Activated T-cell treated with anti-CD3 and anti-CD28 coated beads for 1 hour (primary cell): ENCODE measurements at places on chromosomes 11 and 22.

DNA sequence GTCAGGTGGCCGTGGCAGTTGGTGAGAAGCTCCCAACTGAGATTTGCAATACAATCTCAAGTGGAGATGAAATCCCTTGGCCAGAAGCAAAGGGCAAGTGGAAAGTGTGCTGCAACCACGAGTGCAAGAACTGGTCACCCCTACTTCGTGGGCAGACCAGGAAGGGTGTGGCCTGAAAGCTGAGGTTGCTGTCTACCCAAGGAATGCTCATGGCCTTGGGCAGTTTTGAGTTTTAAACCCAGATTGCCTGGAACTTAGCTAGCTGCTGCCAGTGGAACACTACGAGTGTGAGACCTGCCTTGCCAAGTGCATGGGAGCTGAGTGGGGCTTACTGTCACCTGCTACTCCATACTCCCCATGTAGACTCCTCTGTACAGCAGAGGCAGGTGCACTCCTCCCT is 113.3 kb upstream of the FAT3 start:
- no peak for DNase-seq

DNA sequence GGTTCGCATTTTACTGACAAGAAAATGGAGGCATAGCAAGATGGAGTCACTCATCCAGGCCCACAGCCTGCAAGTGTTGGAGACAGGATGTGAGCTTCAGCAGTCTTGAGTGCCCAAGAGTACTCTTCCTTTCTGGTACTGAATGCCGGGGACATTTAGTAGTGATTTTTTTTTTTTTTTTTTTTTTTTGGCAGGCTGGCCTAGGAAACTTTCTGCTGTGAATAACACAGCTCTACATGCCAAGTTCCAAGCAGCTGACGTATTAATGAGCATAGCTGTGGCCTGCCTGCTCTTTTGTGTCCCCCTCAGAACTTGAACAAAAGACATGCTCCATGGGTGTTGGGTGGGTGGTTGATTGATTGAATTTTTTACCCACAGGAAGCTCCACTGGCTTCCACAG is 195.5 kb upstream of the CADM1 start:
- DNase-seq = no peak

GRCh38 chr11:133714471-133715375 is 130.6 kb downstream of the SPATA19 start:
- DNase-seq = no peak

DNA sequence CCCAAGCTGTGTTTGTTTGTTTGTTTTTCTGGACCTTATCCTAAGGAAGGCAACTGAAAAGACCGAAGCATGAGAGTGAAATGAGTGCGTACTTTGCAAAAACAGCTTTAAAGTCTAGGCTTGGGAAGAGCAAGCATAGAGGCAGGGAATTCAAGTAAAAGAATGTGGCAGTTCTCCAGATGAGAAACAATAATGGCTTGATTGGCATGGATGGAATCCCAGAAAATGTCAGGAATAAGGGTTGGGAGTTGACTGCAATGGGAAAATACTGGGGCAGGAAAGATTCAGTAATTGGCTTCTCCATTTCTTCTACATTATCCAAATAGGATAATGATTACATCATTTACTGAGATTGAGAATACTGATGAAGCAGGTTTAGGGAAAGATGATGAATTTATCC is 17.5 kb downstream of the SAAL1 start:
- no peak for DNase-seq

DNA sequence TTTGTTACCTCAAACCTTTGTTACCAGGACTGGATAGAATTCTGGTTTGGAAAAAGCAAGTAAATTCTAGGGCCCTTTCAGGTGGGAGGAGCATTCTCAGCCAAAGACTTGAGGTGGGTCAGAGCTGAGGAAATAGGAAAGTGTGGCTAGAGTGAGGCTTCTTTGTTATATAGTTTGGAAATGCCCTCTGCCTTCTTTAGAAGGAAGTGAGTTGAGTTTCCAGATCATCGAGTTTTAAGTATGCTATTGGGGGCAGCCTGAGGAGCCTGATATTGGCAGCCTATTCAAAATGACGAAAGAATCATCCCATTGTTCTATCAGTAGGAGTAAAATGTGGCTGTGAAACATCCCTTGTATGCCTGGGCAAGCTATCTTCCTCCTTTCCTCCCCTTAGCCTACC is 134.1 kb downstream of the ARHGAP42 start:
- DNase-seq = no peak

- DNase-seq = no peak
Measured at GRCh38 chr11:65615950-65616574, 486 bp downstream of the PCNX3 start.

GRCh38 chr11:116065986-116066385 is 561.8 kb upstream of the CADM1 start:
- no peak for DNase-seq

DNA sequence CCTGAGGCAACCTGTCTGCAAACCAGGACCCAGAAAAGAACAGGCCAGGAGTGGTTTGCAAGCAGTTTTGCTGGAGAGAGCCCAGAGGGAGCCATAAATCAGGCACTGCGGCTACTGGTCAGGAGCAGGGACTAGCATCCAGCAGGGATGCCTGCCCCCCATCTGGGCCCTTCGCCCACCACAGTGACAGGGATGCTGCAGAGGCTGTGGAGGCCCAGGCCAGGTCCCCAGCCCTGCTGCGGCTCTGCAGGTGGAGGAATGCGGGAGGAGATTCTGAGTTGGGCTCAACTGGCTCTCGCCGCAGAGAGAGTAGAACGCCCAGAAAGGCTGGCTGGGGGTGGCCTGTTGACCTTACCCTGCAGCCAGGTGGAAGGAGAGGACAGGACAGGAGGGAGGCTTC is 16.4 kb upstream of the NEFH start:
- DNase-seq = no peak

- DNase-seq = no peak
Measured at GRCh38 chr22:44390613-44390970, 77.8 kb upstream of the SHISAL1 start.
